ENCODE measurements at places on chromosomes 2 and 18.
A peak's percentile ranks its signal among the peaks of the same experiment; 100 is the strongest.

- DNase-seq: peak; percentile 41
Measured at GRCh38 chr2:232444409-232445148, 11.4 kb upstream of the ALPI start.

GRCh38 chr2:118473241-118473640 is 374.2 kb downstream of the EN1 start:
- DNase-seq: no peak

GRCh38 chr2:199464606-199465352 is 7.0 kb upstream of the SATB2 start:
- no peak for DNase-seq

DNA sequence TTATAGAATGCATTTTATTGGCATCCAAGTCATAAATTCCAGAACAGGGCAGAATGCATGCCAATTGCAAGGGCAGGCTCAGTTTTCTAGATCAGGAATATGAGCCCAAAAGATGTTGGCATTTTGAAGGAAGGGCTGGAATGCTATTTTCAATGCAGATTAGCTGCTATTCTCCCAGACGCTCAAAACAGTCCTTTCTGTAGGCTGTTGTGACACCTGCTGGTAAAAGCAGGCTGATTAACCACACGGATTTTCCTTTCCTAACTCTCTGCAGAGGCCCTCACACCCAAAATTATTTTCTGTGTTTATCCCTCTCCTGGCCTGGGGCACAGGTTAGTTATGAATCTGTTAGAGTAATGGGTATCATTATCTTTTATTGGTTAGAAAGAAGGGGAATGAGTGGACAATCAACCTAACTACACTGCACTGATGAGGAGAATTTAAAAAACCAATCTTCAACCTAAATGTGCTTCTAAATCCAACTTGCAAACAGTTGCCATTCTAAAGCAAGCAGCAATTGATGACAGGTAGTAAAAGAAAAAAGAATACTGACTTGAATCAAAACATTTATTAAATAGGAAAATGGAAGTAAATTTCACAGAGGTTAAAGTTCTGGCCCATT is 94.0 kb downstream of the PLA2R1 start:
- no peak for DNase-seq

- no peak for DNase-seq
Measured at GRCh38 chr2:57542081-57542480, 504.5 kb upstream of the VRK2 start.

- no peak for DNase-seq
Measured at GRCh38 chr2:47046271-47046670, 108.8 kb downstream of the STPG4 start.

- no peak for DNase-seq
Measured at GRCh38 chr2:101768556-101769220, 71.2 kb downstream of the MAP4K4 start.

DNA sequence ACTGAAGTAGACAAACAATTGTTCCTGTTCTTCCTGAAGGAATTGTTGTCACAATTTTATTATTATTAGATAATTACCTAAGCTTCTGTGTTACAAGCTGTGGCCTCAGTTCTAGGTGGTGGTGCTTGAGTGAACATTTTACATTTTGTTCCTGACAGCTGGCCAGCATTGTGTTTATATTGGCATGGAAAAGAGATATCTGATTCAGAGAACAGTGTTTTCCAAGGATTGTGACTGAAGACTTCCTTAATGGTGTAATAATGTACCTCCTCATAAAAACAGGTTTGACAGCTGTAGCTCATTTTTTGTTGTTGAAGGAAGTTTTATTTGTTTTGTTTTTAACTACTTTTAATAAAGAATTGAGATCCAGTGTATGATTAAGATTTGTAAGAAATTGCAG is 95.2 kb downstream of the EPB41L5 start:
- DNase-seq: no peak

- DNase-seq: no peak
Measured at GRCh38 chr18:11826836-11827235, 24.4 kb upstream of the CHMP1B start.

DNA sequence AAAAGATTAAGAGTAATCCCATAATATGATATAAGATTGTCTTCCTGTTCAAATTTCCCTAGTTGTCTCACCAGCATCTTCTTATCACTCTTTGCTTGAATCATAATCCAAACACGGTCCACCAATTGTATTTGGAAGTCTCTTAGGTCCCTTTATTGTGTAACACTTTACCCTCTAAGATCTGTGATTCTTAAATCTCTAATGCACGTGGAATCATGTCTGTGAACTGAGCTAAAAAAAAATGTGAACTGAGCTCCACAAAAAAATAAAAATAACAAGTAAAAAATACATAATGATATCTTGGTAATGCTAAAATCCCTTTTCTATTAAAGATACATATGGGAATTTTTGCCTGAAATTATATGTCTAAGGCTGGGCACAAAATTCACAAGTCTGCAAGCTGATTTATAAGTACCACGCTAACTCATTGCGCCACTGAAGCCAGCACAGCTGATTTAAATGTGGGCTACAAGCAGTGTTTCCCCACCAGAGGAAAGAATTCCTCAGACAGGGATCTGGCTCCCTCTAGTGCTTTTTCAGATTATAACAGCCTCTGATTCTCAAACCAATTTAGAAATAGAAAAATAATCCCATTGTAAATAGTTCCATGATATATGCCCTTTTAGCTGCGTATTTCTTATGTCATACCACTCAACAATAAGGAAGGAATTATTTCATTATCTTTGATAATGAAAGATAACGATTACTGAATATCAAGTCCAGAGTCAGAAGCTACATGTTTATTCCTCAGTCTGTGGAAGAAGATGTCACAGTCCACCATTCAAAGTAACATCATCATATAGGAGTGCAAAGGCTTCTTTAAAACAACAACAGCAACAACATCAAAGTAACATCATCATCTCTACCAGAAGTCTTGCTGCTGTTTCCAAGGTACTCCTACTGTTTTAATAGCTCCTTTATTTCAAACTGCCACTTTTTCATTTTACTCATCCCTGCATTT is 22.9 kb downstream of the RBM43 start:
- DNase-seq: peak; percentile 59

GRCh38 chr2:55048508-55049042 is 1.7 kb downstream of the RTN4 start:
- DNase-seq: peak; percentile 63

DNA sequence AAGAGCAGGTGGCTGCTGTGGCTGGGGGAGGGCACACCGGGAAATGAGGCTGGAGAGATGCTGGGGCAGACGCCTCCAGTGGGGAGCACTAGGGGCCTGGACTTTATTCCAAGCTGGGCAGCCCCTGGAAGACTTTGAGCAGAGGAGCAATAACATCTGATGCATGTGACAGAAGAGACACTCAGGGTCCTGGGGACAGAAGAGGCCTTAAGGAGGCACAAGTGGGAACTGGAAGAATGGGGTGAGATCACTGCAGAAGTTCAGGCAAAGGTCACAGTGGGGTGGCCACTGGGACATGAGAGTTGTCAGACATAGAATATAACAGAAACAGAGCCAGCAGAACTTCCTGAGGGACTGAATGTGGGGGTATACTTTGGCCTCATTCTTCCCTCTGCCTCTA is 24.0 kb downstream of the TGFA start:
- DNase-seq: no peak

GRCh38 chr18:9803063-9803697 is 82.6 kb upstream of the TXNDC2 start:
- DNase-seq: no peak

DNA sequence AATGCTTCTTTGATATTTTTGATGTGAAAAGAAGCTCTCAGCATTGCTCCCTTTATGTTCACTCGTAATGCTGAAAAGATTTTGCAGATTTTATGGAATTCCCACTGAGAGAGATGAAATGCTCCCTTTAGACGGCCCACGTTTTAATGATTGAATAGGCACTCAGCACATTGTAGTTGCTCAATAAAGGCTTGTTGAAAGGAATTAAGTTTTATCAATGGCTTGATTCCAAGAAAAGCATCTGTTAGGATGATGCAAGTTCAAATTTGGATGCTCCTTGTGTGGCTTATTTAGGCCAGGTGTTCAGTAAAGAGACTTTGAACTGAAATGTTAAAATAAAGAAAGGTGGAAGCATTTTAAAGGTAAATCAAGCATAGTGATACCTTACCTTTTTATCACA is 725.1 kb downstream of the EPHA4 start:
- no peak for DNase-seq

DNA sequence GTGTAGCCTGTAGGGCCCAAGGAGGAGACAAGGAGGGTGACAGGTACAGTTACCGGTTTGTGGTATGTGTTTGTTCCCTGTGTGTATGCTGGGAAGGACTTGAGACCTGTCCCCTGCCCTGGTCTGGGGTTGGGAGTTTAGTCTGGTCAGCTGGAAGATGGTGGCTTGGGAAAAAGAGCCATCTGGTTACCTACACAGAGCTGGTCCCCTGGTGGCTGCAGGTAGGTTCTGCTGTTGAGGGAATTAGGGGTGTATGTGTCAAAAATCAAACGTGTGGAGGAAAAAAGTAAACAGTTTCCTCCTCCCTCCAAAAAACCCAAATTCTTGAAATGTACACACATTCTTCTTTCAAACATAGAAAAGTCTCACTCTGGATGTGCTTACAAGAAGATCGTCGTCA is 24.3 kb downstream of the PTMA start:
- no peak for DNase-seq

DNA sequence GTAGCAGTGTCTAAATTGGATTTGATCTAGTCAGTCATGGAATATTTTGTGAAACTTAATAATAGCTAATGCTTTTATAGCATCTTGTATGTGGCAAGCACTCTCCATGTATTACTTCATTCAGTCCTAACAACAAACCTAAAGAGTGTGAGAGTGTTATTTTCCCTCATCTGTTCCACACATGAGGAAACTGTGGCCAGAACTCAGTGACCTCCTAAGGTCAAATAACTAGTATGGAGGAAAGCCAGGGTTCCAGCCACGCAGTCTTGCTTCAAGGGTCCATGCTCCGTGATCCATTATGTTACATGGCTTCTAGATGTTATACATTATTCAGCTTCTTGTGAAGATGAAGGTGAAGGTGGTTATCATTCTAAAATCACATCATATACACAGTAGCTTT is 45.5 kb downstream of the TWSG1 start:
- no peak for DNase-seq

- DNase-seq: no peak
Measured at GRCh38 chr2:200509235-200509611, 645 bp downstream of the KCTD18 start.

DNA sequence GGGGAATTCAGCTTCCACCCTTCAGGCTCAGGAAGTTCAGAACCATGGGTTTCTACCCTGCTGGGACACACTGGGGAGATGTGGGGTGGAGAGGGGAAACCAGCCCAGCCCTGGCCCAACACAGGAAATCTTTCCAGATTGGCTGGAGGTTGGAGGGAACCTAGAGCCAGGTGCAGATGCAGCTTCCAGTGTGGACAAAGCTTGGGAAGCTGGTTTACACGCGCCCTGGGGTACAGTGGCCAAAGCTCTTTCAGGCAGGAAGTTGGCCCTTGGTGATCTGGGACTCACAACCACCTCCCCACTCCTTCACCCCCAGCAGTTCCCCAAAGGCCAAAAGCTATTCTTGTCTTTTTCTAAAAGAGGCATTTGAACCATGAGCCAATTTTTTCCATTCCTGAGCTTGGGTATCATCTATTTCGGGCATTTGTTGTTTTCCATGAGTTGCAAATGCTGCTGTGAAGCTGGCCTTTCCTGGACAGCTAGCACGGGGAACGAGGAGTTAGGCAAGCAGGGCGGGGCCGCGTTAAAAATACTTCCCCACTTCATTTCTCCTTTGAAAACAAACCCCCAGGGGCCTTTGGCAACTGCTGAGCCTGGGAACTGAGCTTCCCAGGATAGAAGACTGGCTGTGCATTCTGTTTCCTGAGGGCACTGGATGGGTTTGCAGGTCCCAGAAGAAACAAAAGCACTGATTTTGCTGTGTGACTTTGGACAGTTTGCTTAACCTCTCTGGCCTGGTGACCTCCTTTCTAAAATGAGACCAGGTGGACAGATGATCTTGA is 3.1 kb upstream of the ARID5A start:
- no peak for DNase-seq

Measured in HL-60 (cell line).